ENCODE measurements at places on chromosomes 6 and 20. TPM values are rescaled to one million over a fixed set of nuclear protein-coding genes. Genes with fewer than 3 reads are reported as not detected.

Gene SIRPB2
- total RNA-seq: 9.5 TPM

Gene DLK2
- not detected for total RNA-seq

DNA sequence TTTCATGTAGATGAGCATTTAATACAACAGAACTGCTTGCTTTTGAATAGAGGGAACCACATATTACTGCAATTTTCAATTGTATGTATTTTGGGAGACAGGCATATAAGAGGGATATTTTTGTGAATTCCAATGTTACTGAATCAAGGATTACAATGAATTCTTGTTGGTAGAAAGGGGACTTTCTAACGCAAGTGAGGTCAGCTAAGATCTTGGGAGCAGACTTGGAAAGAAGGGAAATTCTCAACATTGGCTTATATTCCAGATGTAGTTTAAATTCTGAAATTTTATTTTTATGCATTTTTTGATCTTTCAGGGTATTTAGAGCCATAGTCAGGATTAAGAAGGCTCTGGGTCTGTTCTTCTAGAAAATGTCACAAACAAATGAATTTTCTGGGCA is 43.3 kb upstream of the CTAGE9 start:
- DNase-seq: no peak

GRCh38 chr6:111171577-111172400 is 84.5 kb downstream of the SLC16A10 start:
- DNase-seq: no peak

DNA sequence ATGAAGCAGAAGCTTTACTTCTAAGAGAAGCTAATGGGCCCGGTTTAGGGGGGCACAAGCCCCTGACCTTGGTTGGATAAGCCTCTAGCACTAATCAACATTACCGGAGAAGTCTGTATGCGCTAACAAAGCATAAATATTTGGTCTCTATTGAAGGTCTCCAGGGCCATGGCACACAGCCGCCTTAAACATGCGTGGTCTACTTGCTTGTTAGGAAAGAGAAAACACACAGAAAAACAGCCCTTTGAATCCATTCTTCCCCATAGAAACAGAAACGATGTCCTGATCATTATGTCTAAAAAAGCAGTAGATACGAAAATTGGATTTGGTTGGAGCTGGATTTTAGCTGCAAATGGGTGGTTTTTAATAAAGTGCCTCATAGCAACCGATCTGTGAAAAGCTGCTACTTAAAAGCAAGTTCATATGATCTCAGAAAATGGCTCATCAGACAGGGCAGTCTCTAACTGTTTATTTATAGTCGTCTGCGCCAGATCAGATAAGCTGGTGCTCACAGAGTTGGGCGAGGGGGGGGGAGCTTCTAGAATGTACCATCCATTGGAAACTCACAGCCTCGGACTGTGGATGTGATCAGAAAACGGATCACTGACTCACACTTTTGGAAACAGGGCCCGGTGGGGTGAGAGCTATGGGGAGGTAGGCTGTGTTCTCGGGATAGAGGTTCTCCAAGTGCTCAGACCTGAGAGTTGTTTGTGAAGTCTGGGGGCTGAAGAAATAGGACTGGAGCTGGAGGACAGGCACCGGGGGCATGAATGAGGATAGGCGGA is 35.3 kb upstream of the APCDD1L start:
- DNase-seq: peak; percentile 86

GRCh38 chr6:141202626-141203025 is 930.1 kb upstream of the GJE1 start:
- no peak for DNase-seq
